K562 (cell line): ENCODE measurements at places on chromosomes 1 and 21. TPM values are rescaled to one million over a fixed set of nuclear protein-coding genes. Genes with fewer than 3 reads are reported as not detected.

Gene LYPD8
- 0.71 and 1.4 TPM in 2 replicates for polyA plus RNA-seq

Gene TEDDM1
- not detected in 2 replicates for polyA plus RNA-seq

Gene GBP5
- 0.49 and 0.65 TPM in 2 replicates for polyA plus RNA-seq

Gene EFNA3
- polyA plus RNA-seq = 4.8 and 6.8 TPM in 2 replicates

Gene UBL4B
- polyA plus RNA-seq = not detected in 2 replicates

Gene TRIM67
- polyA plus RNA-seq = 0.22 and 0.60 TPM in 2 replicates

Gene LPAR3
- not detected in 2 replicates for polyA plus RNA-seq

Gene PCBP3
- polyA plus RNA-seq = 2.0 TPM in 1 of 2 replicates, not detected in the other

Gene HLX
- 1.7 and 2.4 TPM in 2 replicates for polyA plus RNA-seq

Gene GUCA2A
- polyA plus RNA-seq = not detected in 2 replicates

Gene LAMB3
- 1.0 and 3.1 TPM in 2 replicates for polyA plus RNA-seq

Gene RHD
- polyA plus RNA-seq = 8.8 and 9.1 TPM in 2 replicates

Gene OR2AK2
- polyA plus RNA-seq = not detected in 2 replicates

Gene OR2L3
- polyA plus RNA-seq = not detected in 2 replicates

Gene NUDT4B
- 28.0 and 29.5 TPM in 2 replicates for polyA plus RNA-seq

Gene SEMA6C
- 2.7 and 3.3 TPM in 2 replicates for polyA plus RNA-seq

Gene AMIGO1
- 0.45 and 0.71 TPM in 2 replicates for polyA plus RNA-seq

Gene RGS16
- polyA plus RNA-seq = 0.53 and 0.66 TPM in 2 replicates

Gene CFHR1
- not detected in 2 replicates for polyA plus RNA-seq

Gene PROK1
- 0.15 TPM in 1 of 2 replicates, not detected in the other for polyA plus RNA-seq

Gene ALG14
- 2.2 and 2.8 TPM in 2 replicates for polyA plus RNA-seq

Gene LCE1B
- not detected in 2 replicates for polyA plus RNA-seq

Gene ALX3
- not detected in 2 replicates for polyA plus RNA-seq

Gene SHE
- 0.01 TPM in 1 of 2 replicates, not detected in the other for polyA plus RNA-seq

Gene INAVA
- not detected in 2 replicates for polyA plus RNA-seq
